A549 treated with CORT108297 at 1 μM for 4 hours (cell line): ENCODE measurements at places on chromosomes 11 and 22. TPM values are rescaled to one million over a fixed set of nuclear protein-coding genes. Genes with fewer than 3 reads are reported as not detected.

BRD1 gene
- total RNA-seq = 12.5 to 16.3 TPM (median 14.9 TPM) in 5 replicates

KBTBD3 gene
- 1.1 to 1.6 TPM (median 1.3 TPM) in 5 replicates for total RNA-seq

CHRDL2 gene
- 3.0 to 5.2 TPM (median 4.0 TPM) in 5 replicates for total RNA-seq

HBB gene
- not detected in 5 replicates for total RNA-seq

OR51B5 gene
- not detected in 5 replicates for total RNA-seq

CTSW gene
- total RNA-seq = 0.06 to 0.16 TPM in 2 of 5 replicates, not detected in the others

IFITM10 gene
- total RNA-seq = 0.54 to 1.3 TPM (median 1.2 TPM) in 5 replicates

CATSPERZ gene
- total RNA-seq = 2.2 to 3.2 TPM (median 2.7 TPM) in 5 replicates
